ENCODE measurements at places on chromosomes 5 and 9.
A peak's percentile ranks its signal among the peaks of the same experiment; 100 is the strongest.

- DNase-seq, result no peak
Observed at GRCh38 chr9:87054999-87055686, 107.8 kb upstream of the GAS1 start.

DNA sequence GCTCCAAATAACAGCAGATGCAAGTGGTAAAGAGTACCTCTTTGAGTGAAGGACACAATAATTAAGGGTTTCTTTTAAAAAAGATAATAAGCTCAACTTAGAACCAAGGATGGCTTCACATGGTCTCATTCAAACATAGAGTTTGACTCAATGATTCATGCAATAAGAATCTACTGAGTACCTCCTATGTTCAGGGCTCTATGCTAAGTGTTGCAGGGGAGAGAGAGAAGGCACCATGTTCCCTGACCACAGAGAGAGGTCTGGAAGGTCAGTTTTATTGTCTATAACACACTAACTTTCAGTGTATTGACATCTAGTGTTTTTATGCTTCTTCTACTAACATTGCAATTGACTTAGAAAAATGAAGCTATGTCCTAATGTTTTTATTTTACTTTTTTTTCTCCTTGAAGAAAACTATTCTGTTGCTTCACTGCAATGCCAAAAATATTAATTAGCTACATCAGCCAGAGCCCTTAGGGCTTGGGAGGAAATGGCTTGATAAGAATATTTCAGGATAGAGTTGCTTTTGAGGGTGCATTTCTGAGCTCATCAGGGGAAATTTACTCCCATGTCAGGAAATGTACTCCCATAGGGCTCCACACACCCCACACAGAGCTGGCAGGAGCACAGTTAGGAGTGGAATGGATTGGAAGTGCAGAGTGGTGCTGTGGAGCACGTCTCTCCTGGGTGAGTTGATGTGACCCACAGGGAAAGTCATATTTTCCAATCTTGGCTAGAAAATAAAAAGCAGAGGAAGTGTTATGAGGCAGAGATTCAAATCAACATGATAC lies 106.6 kb downstream of the PDE8B start:
- DNase-seq, result no peak

DNA sequence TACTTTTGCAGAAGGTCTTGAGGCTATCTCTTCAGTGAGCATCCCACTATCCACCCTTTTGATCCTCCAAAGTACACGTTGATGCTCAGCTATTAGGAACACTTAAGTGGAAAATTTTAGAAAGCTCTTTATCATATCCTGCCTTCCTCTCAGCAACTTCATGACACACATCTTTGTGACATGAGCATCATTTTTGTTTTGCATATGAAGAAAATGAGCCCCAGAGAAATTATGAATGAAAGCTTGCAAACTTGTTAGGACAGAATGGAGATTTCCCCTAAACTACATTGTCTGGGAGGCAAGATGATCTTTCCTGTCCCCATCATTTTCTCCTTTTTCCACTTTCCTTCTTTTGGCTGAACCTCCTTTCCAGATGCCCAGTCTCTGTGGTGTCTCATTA lies 239.4 kb upstream of the PIK3R1 start:
- DNase-seq, result no peak

- DNase-seq, result peak; percentile 39
Observed at GRCh38 chr5:91189480-91190313, 193.4 kb downstream of the ARRDC3 start.

GRCh38 chr5:41955432-41956024 lies 30.4 kb downstream of the FBXO4 start:
- DNase-seq, result no peak

- DNase-seq, result no peak
Observed at GRCh38 chr9:129907201-129907600, 71.9 kb downstream of the USP20 start.

DNA sequence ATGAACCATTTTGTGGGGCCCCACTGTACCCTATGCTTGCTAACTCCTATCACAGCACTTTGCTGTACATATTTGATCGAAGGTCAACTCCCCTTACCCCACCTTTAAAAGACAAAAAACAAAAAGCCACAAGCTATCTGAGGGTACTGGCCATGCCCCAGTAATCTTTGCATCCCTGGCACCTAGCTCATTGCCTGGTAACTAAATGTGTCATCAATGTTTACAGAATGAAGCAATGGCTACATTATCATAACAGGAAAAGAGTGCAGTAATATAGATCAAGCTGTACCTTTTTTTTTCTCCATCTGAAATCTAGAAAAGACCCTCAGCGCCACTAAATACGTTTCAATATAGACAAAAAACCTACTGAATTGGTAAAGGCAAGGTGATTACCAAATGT lies 188.0 kb downstream of the ELAVL2 start:
- DNase-seq, result no peak

DNA sequence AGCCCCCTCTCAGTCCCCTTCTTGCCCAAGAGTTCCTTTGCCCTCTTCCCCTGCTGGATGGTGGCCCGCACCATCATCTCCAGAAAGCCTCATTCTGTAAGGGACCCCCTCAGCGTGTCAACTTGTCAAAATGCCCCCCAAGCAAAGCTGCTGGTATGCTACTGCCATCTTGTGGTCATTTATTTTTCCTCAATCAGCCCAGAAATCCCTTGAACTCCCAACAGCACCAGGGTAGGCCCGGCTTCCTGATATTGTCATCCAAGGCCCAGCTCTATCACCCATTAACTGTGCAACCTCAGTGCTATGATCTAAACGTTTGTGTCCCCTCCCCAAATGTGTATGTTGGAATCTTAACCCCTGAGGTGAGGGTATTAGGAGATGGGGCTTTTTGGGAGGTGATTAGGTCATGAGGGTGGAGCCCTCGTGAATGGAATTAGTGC lies 53.2 kb upstream of the FBXW11 start:
- no peak for DNase-seq
